ENCODE measurements at places on chromosomes 1 and 21.

- DNase-seq = no peak
These were observed 7.1 kb downstream of the NBL1 start for GRCh38 chr1:19651141-19651737.

DNA sequence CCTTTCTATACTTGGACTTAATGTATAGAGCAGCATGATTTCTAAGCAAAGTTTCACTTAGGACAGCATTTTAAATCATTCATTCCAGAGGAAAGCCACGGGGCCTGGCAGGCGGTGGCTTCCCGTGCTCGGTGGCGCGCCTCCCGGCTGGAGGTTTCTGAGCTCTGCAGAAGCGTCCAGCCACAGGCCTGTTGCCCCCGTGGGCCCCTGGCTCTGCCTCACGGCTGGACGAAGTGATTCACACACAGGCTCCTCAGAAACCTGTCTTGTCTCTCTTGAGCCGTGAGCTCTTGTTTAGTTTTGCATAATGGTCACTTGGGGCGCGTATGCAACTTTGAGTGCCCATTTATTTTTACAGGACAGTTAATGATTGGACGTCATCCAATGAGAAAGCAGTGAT lies 22.1 kb upstream of the DIP2A start:
- no peak for DNase-seq

- no peak for DNase-seq
These were observed 5.2 kb downstream of the RPL5 start for GRCh38 chr1:92837062-92837461.

- no peak for DNase-seq
These were observed 12.3 kb upstream of the NFASC start for GRCh38 chr1:204858363-204858821.

DNA sequence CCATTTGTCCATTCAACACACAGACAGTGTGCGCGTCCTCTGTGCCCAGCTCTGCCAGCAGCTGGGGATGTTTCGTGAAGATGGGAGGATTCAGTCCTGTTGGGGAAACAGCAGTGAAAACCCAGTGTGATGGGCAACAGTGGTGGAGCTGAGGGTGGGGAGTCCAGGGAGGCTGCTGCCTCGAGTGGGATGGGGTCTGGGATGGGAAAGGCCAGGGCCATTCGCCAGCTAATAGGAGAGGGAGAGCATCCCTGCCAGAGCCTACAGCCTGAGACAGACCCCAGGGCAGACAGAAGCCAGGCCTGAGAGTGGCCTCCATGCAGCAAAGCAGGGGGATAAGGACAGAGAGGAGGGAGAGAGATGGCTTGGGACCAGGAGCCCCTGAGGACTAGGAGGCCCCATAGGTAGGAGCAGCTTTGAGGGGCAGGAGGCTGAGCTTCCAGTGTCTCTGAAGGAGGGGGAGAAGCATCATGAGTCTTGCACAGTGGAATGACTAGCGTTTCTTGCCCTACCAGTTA lies 252.6 kb downstream of the NPHP4 start:
- DNase-seq = no peak

DNA sequence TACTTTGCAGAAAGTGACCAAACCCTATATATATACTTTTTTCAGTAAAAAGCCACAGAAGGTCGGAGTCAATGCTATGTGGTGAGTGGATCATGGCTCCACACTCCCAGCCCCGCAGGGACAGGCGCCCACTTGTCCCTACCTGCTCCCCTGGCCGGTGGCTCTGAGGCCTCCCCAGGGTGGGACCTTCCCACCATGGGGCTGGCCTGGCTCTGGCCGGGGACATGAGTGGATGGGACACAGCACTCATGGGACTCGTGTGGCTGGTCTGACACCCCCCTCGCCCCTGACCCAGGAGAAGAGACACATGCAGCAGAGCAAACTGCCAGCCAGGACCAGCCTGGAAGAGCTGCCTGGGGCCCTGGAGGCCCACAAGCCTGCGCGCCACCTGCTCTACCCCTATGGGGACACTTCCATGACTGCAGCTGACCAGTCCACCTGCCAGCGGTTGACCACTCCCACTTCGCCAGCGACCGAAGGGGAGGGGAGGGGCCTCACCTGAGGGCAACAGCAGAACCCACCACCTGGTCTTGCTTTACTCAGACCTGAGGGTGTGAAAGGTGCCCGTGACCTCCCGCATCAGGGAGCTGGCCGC lies 2.2 kb downstream of the SPATC1L start:
- no peak for DNase-seq

DNA sequence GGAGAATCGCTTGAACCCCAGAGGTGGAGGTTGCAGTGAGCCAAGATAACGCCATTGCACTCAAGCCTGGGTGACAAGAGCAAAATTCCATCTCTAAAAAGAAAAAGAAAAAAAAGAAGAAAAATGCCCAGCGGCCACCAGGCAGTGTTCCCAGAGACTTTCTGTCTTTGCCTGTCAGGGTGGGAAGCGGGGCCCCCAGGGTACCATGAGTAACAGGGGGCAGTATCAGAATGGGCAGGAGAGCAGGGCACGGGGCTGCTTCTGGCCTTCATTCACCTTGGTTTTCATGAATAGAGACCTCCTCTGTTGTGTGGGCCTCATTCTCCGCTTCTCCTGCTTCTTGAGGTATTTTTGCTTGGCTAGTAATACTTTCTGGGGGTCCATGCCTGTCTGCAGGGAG lies 20.4 kb downstream of the SLC26A9 start:
- DNase-seq = no peak

- no peak for DNase-seq
These were observed 17.7 kb upstream of the ZSCAN20 start for GRCh38 chr1:33454646-33455282.

- DNase-seq = no peak
These were observed 13.4 kb downstream of the BCAN start for GRCh38 chr1:156655151-156655903.

DNA sequence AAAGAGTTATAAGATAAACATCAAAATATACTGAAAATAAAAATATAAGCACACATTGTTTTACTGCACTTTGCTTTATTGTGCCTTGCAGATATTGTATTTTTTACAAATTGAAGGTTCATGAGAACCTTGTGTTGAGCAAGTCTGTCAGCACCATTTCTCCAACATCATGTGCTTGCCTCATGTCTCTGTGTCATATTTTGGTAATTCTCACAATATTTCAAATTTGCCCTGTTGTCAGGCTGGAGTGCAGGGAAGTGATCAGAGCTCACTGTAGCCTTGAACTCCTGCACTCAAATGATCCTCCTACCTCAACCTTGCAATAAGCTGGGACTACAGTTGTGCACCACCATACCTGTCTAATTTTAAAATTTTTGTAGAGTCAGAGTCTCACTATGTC lies 21.3 kb upstream of the CNIH3 start:
- DNase-seq = no peak

DNA sequence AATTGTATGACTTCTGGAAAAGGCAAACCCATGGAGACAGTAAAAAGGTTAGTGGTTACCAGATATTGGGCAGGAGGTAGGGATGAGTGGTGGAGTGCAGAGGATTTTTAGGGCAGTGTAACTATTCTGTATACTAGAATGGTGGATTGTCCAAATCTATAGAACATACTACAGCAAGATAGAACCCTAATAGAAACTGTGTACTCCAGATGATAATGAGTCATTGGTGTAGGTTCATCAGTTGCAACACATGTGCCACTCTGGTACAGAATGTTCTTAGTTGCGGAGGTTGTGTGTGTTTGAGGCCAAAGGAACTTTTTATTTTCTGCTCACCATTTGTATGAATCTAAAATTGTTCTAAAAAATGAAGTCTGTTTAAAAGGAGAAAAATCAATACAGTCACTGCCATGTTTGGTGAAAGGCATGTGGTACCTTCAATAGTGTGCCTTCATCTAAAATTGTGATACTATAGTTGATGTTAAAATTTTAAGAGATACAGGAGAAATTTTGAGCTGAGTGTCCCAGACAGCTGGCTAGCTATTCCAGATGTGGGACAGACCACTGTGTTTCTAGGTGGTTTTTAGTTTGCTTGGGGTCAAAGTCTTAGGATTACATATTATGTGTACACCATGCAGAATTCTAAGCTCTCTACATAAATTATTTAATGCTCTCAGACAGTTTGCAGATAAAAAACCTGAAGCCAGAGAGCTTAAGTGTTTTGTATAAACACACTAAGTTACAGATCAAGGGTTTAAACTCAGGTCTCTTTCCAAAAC lies 150.5 kb downstream of the RPS6KC1 start:
- DNase-seq = no peak

GRCh38 chr1:113219828-113220227 lies 146.8 kb downstream of the LRIG2 start:
- DNase-seq = no peak

GRCh38 chr1:89590341-89591080 lies 42.4 kb upstream of the LRRC8C start:
- DNase-seq = no peak

DNA sequence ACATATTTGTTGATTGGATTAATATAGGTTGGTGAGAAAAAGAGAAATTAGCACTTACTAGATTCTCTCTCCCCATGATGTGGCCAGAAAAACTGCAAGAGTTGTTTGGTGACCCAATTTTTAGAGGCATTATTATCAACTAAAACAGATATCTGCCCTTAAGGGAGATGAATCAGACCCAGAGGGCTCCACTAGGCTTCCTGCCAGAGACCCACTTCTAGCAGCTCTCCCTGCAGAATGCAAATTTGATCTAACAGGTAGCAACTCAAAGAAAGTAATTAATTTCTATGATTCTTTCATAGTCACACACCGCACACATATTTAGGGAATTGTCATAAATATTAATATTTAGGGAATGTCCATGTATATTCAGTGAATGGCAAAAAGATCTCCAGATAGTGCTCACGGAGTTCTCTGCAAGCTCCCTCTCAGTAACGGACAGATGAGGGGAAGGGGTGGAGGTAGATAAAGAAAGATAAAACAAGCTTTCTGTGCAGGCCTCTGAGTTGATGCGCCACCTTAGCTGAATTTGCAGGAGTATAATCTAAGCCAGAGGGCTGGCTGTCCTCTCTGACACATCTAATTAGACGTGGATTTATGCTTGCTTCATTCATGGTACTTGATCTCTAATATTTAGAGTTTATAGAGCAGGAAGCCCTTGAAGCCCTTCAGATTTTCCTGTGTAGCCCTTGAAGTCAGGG lies 84.1 kb upstream of the CCDC190 start:
- DNase-seq = no peak

- peak; percentile 19 for DNase-seq
These were observed 5.5 kb downstream of the FBXO2 start for GRCh38 chr1:11648732-11649158.

DNA sequence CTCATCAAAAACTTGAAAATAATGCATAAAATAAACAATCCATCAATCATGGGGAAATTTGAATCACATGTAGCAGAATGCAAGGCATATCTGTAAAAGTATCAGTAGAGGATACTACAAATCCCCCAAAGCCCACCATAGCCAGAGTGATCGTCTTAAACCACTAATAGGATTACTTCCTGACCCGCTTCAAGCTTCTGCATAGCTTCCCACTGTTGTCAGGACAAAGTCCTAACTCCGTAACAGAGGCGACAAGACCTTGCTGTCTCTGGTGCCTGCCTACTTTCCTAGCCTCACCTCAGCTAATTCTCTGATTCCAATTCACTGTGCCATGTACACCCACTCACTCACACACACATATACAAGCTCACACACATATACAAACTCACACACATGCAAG lies 161.2 kb upstream of the NFIA start:
- DNase-seq = no peak

GRCh38 chr1:39996396-39997004 lies 41.6 kb downstream of the MFSD2A start:
- DNase-seq = no peak

DNA sequence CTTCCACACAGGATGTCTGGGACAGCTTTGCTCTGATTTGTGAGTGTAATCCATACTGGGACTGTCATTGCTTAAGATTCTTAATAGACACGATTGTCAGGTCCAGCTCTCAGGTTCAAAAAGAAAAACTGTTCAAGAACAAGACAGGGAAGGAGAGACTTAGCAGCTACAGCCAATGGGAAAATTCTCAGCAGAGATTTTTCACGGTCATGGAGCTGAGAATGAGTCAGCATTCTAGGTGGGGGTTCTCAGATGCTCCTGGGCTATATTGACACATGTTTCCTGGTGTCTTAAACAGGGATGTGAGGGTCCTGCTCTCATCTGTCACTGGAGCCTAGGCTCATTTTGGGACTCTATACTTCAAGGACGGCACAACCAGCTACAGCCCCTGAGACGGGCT lies 318.3 kb downstream of the RRAGC start:
- no peak for DNase-seq

DNA sequence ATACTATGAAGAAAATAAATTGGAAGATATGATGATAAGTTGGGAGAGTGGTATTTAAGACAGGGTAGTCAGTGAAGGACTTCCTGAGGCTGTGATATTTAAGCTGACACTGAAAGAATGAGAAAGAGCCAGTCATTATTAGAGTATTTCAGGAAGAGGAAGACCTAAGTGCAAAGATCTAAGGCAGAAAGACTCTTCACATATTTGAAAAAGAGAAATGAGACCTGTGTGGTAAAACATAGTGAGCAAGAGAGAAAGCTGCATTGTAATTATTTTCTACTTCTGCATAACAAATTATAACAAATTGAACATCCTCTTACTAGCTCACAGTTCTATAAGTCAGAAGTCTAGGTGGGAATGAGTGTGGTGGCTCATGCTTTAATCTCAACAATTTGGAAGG lies 34.6 kb upstream of the DOCK7 start:
- no peak for DNase-seq

- DNase-seq = no peak
These were observed 11.7 kb downstream of the SYDE2 start for GRCh38 chr1:85189120-85189519.

- no peak for DNase-seq
These were observed 23.3 kb downstream of the TUFT1 start for GRCh38 chr1:151563376-151563775.

- DNase-seq = no peak
These were observed 12.1 kb downstream of the PLXNA2 start for GRCh38 chr1:208231881-208232661.

GRCh38 chr1:6273380-6273891 lies 12.5 kb upstream of the GPR153 start:
- no peak for DNase-seq

- DNase-seq = no peak
These were observed 43.3 kb downstream of the IARS2 start for GRCh38 chr1:220137019-220137786.

DNA sequence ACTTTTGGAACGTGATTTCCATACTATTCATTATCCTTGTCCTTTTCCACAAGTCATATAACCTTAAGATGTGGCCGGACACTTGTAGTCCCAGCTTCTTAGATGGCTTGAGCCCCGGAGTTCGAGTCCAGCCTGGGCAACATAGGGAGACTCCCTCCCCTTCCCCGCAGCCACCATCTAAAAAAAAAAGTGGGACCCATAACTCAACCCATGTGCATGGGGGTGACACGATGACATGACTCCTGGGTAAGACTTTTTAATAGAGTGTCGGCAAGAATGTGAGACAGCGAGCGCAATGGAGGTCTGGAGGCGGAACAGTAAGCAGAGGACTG lies 25.7 kb downstream of the MIA3 start:
- no peak for DNase-seq

DNA sequence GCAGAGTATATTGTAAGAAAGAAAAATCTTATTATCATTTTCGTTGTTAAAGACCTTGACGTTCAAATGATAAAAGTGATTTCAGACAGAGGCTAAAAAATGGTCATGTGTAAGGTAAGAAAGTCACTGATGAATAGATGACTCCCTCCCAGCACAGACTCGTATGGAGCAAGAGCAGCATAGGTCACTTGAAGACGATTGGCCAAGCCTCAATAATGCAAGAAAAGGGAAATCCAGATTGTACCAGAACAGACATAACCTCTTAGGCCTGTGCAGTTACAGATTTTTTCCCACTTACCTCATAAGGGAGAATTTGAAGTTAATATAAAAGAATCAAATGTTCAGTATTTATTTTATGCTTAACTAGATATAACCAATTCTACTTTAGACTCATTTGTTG lies 16.3 kb upstream of the OLFML2B start:
- no peak for DNase-seq

Measured in activated CD8-positive, alpha-beta memory T cell treated with anti-CD3 and anti-CD28 coated beads for 1 hour (primary cell).